K562 (cell line): ENCODE measurements at places on chromosomes 11 and 22. TPM values are rescaled to one million over a fixed set of nuclear protein-coding genes. Genes with fewer than 3 reads are reported as not detected.

SPI1 gene
- total RNA-seq: 30.7 and 33.7 TPM in 2 replicates

- DNase-seq: no peak
Observed at GRCh38 chr22:42321908-42322561, 51.6 kb upstream of the TCF20 start.

SPDYC gene
- 15.1 and 15.9 TPM in 2 replicates for total RNA-seq

GRCh38 chr11:122226810-122227379 lies 110.9 kb upstream of the BLID start:
- DNase-seq: no peak

DNA sequence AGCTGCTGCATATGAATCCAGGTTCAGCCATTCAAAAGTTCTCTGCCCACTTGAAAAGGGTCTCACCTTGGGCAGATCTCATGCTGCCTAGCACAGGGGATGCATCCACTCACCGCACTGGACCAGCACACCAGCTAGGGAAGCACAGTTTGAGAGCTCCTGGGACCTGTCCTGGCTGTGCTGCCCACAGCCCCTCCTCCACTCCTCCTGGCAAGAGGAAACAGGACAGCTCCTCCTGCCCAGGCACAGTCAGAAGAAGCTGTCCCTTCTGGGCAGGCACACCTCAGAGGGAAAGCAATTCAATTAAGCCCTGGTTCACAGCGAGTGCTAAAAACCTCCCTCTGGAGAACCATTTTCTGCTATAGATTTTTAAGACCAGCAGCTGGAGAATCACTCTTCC lies 146.7 kb downstream of the ST3GAL4 start:
- DNase-seq: no peak

CHRDL2 gene
- total RNA-seq: 0.20 TPM in 1 of 2 replicates, not detected in the other

DNA sequence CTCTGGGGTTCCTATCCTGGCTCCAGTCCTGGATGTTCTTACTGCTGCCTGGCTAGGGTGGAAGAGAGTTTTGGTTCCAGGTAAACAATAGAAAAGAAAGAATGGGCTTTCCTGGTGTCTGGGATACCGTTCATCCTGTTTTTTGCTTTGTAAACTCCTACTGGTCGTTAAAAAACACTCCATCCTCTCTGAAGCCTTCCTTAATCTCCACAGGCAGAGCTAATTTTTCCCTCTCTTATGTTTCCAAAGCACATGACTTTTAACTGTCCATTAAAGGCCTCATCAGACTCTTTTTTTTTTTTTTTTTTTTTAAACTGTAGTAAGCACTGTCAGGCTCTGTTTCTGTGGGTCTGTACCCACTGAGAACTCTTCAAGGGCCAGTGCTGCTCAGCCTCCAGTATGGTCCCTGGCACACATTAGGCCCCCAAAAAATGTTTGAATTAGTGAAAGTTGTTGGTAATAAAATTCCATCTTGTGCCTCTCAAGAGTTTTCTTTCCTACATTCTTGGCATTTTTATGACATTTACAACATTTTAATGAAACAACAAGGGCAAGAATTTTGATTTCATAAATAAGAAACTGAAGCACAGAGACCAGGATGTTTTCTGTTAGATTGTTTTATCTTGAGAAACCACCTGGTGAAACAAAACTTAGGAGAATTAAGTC lies 104.2 kb downstream of the TEAD1 start:
- DNase-seq: no peak

DNA sequence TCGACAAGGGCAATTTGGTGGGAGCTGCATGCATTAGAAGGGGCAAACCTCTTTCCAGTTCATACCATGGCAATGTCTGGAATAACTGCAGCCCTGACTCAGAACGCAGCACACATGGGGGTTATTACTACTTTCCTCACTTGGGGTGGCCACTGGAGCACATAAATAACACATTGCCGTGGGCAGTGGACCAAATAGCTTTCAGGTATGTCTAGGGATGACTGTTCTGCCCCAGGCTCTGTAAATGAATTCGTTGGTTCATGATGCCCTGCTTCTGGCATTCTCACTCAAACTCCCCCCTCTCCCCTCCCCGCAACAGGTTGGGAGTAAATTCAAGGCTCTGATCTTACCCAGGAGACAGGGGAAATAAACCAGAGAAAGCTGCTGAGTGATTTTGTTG lies 238.0 kb upstream of the PLET1 start:
- no peak for DNase-seq

P4HA3 gene
- total RNA-seq: not detected in 2 replicates

DNA sequence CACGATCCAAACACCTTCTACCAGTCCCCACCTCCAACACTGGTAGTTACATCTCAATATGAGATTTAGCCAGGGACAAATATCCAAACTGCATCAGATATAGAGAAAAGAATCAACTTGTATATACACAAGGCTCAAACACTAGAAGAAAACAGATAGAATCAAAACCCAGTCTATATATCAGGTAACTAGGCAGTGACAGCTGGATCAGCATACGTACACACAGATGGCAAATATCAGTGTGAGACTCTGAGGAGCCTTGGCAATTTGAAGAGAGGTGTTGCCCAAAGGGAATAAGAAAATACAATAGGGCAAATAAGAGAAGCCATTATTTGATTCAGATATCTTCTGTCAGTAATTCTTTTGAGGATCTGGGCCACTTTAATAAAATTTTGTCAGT lies 951.3 kb upstream of the CHORDC1 start:
- DNase-seq: no peak

KREMEN1 gene
- 8.8 and 11.5 TPM in 2 replicates for total RNA-seq

DNA sequence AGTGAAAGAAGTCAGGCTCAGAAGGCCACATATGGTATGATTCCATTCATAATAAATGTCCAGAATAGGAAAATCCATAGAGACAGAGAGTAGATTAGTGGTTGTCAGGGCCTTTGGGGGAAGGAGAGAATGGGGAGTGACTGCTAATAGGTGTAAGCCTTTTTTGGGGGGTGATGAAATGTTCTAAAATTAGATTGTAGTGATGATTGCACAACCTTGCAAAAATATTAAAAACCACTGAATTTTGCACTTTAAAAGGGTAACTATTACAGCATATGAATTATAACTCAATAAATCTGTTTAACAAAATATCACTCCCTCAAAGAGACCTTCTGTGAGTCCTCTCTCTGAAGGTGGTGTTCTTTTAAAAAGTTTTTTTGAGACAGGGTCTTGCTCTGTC lies 72.3 kb upstream of the GRK3 start:
- no peak for DNase-seq

DNA sequence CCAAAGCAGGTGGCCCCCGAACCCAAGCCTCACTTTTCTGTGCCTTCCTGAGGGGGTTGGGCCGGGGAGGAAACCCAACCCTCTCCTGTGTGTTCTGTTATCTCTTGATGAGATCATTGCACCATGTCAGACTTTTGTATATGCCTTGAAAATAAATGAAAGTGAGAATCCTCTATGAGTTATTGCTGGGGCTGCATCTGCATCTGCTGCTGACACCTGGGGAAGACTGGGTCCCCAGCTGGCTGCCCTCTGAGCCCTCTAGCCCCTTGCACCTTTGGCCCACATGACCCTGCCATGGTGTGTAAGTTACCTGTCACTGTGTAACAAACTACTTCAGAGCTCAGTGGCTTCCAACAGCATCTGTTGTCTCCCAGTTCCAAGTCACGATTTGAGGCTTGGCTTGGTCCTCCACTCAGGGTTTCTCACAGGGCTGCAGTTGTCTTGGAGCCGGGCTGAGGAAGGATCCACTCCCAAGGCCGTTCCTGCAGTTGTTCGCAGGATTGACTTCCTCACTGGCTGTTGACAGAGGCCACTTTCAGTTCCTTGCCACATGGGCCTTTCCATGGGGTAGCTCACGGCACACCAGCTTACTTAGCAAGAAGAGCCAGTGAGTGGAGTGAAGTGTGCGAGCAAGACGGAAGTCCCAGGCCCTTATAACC lies 13.5 kb upstream of the UVRAG start:
- no peak for DNase-seq

- no peak for DNase-seq
Observed at GRCh38 chr22:33710326-33710725, 209.9 kb downstream of the LARGE1 start.

HOATZ gene
- not detected in 2 replicates for total RNA-seq

OR2AG2 gene
- total RNA-seq: 0.42 and 0.55 TPM in 2 replicates
